Activated CD4-positive, alpha-beta T cell treated with anti-CD3 and anti-CD28 coated beads, Interleukin-2, amount 50 U/mL, for 16 hours (primary cell): ENCODE measurements at places on chromosomes 16 and 17.

DNA sequence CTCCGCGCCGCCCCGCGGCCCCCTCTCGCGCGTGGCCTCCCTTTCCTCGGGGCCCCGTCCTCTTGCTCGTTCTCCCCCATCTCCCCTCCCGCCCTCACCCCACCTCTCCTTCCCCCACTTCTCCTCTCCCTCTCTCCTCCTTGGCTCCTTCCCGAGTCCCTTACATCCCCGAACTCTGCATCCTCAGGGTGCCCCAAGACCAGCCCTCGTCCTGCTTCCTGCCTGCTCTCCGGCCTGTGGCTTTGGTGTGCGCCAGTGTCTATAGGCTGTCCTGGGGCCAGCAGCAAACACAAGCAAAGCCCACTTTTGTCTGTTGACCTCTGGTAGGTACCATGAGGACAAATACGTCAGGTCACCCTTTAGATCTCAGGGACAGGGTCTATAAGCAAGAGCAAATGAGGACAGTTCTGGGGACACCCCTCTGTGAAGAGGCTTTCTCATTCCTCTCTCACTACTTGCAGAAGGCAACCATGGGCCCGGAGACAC is 284 bp upstream of the COPZ2 start:
- DNase-seq = no peak

DNA sequence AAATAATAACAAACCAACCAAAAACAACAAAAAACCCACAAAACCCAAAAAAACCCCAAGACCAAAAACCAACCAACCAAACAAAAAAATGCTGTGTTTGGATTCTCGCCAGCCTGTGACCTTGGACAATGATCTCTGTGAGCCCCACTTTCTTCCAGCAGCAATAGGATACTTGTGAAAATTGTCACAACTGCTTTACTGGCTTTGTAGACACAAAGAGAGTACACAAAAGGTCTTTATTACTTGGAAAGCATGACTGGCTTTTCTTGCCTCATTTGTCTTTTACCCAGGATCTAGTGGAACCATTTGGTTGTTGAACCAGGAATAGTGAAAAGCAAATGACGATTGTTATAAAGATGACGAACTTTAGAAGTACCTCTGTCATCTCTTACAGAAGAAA is 256.6 kb downstream of the UTP18 start:
- no peak for DNase-seq

DNA sequence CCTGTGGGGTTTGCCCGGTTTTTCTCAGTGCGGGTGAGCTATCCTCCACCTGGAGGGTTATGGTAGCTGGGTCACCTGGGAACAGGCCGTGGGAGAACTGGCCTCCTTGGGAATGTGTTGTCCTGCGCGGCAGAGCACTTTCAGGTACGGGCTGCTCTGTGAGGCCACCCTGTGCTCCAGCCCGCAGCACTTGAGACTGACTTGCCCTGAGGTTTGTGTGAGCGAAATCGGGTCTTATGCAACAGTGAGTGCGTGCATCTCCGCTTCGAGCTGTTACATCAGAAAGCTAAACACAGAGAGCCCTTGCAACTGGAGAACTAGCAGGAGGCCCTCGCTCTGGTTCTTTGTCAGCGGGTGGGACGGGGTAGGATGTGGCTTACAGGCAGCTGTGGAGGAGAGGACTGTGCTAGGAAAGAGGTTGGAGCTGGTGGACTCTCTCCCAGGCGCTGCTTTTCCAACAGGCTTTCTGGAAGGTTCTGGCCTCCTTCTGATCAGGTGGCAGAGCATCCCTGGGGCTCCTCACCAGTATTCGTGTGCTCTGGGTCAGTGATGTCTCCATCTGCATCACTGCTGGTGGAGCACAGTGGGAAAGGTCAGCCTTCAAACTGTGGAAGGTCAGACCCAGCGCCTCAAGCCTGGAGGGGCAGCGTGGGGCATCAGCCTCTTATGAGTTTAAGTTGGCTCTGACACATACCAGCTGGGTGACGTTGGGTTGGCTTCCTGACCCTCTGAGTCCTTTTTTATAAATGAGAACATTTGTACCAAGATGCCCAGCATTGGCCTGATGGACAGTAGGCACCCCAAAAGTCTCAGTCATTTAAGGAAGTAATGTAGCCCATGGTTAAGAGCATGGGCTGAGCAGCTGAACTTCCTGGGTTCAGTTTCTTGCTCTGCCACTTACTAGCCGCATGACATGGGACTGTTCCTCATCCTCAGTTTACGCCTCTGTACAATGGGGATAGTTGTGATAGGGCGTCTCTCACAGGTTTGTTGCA is 76.3 kb downstream of the KSR1 start:
- peak; percentile 47 for DNase-seq

DNA sequence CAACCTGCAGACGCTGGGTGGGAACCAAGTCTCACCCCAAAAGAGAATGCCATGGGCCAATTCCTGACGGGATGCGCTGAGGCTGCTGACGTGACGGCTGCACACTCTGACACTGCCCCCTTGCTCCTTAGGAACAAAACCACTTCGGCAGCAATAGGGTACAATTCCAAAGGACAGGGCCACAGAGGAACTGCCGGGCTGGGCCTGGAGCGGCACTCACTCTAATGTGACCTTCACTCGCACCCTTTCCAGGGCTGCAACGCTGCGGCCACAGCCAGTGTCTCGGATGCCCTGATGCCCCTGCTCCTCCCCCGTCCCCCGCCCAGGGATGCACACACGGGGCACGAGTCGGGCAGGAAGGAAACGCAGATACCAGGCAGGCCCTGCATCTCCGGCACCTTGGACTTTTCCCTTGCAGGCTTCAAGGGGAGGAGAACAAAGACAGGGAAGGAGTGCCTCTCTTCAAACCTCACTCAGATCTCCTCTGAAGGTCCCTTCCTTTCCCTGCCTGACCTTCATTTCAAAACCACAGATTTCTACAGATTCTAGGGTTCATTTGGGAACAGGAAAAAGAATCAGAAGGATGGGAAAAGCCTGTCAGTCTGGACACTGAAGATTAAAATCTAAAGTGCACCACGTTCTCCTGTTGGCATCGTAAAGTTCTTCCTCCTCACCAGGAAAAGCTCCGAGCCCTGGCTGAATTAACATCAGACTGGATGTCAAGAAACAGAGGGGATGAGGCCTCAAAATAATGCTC is 2.3 kb downstream of the PITPNA start:
- no peak for DNase-seq

DNA sequence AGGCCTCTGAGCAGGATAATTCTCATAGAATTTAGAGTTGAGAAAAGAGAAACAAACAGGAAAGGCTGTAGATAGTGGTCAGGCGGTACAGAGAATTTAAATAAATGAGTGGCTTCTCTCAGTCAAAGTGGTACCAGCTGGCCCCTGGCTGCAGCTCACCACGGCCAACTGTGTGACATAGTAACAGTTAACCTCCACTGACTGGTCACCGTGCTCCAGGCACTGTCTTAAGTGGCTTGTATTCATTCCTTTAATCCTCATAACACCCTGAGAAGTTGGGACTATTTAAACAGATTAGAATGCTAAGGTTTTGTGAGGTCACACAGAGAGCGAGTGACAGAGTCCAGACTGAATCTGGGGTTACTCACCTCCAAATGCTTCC is 108.9 kb downstream of the GNAO1 start:
- DNase-seq = no peak

GRCh38 chr17:48910370-48910769 is 2.2 kb downstream of the UBE2Z start:
- DNase-seq = no peak

DNA sequence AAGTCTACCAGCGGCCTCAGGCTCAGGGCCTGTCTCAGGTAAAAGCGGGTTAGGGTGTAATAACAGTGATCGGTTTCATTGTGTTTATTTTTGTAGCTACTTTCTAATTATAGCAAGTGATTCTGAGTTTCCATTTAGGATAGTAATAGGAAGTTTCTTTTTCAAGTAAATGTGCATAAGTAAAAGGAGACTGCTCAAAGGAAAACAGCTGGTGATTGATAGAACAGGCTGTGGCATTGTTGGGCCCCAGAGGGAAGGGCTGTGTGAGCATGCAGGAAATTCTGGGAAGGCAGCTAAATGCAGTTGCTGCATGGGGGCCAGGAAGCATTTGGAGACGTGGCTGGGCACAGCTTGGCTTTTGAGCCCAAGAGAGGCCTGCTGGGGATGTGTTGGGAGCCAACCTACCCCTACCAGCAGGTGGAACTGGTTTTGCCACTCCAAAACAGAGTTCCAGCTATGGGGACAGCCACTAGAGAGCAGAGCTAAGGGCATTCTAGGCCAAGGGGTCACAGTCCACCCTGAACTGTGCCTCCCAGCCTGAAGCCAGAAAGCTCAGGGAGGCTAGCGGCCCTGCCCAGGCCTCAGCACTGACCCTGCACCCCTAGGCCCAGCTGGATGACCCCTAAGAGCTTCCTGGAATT is 12.6 kb downstream of the SNX20 start:
- no peak for DNase-seq

DNA sequence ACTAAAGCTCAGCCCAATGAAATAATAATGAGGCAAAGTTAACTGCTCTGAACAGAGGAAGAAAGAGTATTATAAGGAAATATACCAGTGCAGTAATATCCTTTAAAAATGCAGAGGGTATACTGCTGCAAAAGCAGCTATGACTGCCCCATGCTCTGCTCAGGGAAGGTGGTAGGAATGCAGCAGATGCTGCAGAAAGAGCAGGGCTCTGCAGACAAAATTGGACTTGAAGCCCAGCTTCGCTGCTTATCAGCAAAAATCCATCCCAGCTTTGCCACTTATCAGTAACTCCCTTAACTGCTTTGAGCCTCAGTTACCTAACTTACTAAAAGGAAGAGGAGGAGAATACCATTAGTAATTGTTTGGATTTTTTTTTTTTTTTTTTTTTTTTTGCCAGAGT is 533.8 kb upstream of the CDH5 start:
- DNase-seq = no peak

DNA sequence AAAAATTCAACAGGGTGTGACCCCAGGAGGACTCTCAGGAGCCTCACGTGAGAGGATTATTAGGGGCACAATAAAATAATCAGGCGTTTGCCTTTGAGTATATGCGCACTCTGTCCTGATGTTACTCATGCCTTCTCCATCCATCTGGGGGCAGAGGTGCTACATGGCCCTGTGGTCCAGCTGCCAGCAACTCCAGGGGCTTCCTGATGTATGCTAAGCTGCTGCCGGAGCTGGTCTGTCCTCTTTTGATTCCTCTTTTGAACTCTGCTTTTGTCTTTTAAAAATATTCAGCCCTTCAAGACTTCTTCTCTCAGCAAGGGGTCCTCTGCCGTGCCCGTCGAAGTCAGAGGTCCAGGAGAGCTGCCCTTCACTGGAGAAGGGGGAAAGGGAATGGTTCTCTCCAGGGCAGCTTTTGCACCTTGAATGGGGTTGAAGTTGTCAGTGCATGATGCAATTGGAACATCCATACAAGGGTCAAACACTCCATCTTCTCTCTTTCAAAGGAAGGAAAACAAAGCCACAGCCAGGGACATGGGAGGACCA is 431.4 kb downstream of the SHISA9 start:
- DNase-seq = no peak

DNA sequence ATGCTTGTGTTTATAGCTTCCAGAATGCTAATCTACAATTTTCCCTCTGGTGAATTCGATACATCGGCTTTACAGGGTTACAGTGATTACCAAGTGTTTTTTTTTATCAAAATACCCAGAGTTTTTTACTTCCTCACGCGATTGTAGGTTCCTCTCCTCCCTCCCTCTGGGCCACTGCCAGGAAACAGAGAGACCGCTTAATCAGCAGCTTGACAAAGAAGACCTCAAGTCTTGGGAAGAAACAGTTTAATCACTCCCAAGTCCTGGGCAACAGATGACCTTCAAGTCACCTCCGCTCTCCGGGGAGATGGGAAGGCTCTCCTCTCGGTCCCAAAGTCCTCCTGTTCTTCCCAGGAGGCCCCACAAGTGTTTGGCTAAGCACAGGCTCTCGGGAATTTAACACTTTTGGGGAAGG is 23.5 kb downstream of the SMTNL2 start:
- no peak for DNase-seq

DNA sequence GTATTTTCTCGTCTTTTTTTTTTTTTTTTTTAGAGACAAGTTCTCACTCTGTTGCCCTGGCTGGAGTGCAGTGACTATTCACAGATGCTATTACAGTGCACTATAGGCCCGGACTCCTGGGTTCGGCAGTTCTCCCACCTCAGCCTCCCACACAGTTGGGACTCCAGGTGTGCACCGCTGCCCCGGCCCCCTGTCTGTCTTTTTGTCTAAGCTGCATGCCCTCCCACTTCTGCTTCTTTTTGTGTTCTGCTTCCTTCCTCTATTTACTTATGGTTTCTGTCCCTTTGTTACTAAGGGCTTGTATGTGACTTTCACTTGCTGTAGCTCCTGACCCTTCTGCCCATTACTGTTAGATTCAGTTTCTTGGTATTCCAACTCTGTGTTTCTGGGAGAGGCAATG is 20.5 kb downstream of the SLC7A6 start:
- no peak for DNase-seq

DNA sequence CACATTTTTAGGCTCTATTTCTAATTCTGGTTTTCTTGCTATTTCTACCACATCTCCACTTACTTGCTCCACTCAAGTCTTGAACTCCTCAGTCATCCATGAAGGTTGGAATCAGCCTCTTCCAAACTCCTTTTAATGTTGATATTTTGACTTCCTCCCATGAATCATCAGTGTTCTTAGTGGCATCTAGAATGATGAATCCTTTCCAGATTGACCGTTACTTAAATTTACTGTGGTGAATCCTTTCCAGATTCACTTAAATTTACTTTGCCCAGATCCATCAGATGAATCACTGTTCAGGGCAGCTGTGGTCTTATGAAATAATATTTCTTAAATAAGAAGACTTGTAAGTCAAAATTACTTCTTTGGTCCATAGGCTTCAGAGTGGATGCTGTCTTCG is 32.4 kb downstream of the CLTC start:
- no peak for DNase-seq

- no peak for DNase-seq
Observed at GRCh38 chr16:67430977-67431774, at the start of gene HSD11B2. Gene HSD11B2, plus strand, starts transcription at chr16:67431121. Its CDS starts 128 bp downstream, at chr16:67431249.

GRCh38 chr16:28882551-28883160 is 4.4 kb downstream of the ATP2A1 start:
- no peak for DNase-seq

DNA sequence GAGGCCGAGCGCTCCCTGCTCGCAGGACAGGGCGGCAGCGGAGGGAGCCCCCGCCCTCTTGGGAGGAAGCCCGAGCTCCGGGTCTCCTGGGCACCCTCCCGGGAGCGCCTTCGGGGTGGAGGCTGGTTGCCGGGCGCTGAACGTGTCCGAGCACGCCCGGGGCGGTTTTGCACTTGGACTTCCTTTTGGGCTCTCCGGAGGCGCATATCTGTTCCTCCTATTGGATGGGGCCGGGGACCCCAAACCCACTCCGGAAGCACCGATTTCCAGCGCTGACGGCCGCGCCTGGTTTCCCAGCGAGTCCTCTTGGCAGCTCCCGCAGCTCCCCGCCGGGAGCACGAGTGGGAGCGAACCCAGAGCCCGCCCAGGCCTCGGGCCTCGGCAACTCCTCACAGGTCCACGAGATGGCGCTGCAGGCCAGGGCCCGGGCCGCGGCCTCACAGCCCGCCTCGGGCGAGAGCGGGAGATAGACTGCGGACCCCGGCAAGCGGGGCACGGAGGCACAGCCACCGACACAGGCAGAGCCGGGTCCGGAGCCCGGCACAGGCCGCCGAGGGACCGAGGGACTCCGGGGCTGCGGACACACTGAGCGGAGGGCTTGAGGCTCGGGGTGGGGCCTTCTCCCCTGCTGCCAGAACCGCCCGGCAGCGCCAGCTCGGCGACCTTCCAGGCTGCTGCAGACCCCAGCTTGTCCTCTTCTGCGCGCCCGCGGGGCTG is 12.7 kb downstream of the TBX2 start:
- DNase-seq = peak; percentile 68

- DNase-seq = no peak
Observed at GRCh38 chr16:14013571-14014283, 57.4 kb upstream of the MRTFB start.
